T-helper 2 cell (primary cell): ENCODE measurements at places on chromosomes 12 and 14.

DNA sequence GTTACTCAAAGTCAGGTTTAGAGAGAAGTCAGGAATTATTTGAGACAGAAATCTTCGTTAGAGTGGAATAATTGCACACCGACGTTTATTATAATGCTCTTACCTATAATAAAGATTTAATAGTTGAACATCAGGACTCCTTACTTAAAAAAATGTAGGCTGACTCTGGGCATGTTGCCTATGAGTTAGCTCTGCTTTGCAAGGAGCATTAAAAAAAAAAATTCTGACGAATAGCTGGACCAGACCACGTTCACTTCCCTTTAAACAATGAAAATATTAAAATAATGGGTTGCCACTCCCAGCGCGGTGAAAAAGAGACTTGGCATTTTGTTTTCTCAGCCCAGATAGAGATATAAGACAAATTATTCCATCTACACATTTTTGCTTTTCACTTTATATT is 574 bp upstream of the FANCM start:
- DNase-seq, result no peak

DNA sequence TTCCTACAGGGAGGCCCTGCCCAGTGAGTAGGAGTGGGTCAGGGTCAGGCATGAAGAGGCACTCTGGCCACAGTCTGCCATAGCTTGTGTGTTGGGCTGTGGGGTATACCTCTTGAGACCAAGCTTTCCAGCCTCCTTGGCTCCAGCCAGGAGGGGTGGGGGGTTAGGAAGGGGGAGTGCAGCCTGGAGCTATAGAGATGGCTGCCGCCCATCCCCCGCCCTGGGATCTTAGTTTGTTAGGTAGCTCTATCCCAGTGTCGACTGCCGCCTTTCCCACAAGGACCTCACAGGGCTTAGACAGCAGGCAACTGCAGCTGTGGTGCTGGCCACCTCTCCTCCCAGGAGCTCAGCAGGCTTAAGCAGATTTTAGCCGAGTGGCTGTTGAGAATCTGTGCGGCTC is 216.4 kb downstream of the PLCZ1 start:
- DNase-seq, result no peak

DNA sequence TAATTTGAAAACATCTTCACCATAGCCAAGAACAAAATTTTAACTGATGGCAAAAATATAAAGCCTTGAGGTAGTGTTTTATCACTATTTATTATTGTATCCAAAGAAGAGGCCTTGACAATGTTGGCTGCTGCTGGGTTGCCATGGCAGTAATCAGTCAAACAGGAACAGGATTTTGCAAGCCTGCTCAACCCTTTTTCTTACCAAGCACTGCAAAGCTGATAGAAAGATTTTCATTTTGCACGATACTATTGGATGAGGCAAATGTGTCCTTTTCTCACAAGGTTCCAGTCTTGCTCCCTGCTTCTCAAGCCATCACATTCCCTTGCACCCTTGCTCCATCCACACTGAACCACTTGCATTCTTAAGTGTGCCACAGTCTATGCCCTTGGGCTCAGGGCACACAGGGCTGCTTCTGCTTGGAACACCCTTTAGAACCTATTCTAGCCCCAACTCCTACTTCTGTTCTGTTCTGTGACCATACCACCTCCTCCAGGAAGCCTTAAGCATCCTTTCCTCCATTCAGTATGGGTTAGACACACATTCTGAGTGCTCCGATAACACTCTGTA is 76.5 kb upstream of the AMIGO2 start:
- DNase-seq, result no peak

DNA sequence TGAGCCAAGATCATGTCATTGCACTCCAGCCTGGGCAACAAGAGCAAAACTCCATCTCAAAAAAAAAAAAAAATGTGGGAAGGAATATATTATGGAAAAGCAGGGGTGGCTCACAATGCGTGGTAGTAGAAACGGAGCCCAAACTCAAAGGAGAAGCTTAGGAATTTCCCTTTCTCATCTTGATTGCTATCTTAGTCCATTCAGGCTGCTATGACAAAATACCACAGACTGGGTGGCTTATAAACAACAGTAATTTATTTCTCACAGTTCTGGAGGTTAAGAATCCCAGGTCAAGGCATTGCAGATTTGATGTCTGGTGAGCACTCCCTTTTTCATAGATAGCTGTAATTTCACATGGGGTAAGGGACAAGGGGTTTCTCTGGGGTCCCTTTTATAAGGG is 153.8 kb upstream of the KRR1 start:
- DNase-seq, result no peak

DNA sequence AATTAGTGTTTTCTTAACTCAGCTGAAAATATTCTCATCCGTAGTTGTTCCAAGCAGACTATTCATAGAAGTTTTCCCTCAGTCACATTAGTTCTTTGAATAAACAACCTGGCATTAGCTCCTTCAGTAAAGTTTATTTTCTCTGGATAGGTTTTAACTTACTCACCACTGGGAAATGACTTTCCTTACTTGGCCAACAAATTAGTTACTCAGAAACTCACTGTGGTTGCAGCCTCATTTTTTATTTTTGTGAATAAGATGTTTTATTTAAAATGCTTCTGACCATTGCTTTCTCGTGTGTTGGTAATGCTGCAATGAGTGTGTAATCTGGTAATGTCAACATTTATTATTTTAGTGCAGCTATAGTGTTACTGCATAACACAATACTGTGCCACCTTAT is 74.9 kb downstream of the NOVA1 start:
- DNase-seq, result no peak

- DNase-seq, result peak; percentile 66
These were observed 43.6 kb upstream of the ANO2 start for GRCh38 chr12:5988659-5989116.

DNA sequence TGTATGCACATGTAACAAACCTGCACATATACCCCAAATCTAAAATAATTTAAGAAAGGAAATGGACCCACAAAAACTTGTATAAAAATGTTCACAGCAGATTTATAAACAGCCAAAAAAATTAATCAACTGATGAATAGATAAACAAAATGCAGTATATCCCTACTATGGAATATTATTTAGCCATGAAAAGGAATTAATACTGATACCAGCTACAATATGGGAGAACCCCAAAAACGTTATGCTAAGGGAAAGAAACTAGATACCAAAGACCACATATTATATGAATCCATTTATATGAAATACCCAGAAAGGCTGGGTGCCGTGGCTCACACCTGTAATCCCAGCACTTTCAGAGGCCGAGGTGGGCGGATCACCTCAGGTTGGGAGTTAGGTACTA is 20.9 kb downstream of the DUSP16 start:
- DNase-seq, result no peak

DNA sequence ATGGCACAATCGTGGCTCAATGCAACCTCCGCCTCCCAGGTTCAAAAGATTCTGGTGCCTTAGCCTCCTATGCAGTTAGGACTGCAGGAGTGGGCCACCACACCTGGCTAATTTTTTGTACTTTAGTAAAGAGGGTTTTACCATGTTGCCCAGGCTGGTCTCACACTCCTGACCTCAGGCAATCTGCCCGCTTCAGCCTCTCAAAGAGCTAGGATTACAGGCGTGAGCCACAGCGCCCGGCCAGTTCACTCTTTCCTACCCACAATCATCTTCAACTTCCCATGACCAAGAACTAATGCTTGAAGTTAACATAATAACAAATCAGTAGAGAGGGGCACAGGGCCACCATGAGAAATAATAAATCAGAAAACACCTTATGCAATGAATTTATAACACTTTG is 82.4 kb downstream of the HECTD1 start:
- no peak for DNase-seq

DNA sequence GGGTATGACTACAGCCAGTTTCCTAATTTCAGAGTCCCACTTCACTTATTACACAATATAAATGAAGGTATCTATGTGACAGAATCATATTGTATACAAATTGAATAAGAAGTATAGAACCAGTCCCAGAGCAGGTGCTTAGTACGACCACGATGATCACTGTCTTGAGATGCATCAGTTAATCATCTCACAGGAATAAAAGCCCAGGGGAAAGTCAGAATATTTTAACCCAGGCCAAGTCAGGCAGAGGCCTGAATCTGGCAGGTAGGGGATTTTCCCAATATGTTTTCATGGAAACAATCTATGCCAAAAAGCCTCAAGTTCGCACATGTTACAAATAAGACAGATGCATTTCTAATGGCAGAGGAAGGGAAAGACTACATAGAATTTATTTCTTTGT is 758.4 kb downstream of the BCL11B start:
- no peak for DNase-seq

GRCh38 chr14:102362084-102362483 is 606 bp downstream of the CINP start:
- DNase-seq, result peak; percentile 58

DNA sequence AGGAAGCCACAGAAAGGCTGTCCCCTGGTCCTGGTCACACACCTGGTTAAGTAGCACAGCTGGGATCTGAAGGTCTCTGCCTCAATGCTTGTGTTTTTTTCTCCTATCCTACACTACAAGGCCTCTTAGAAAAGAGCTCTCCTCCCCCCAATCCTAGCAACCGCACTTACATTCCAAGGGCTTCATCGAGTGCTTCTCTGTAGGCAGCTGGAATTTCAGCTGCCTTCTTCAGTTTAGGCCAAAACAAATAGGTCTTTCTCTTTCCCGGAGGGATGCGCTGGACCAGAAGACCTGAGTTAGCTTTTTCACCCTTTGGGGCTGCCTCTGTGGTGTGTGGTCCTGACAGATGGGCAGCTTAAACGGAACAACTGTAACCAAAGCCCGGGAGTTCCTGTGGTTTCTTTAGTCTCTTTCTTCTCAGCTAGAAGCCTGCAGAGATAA is 109.7 kb downstream of the GPATCH2L start:
- no peak for DNase-seq

- DNase-seq, result peak; percentile 35
These were observed 14.2 kb upstream of the NEK9 start for GRCh38 chr14:75141062-75141461.

- no peak for DNase-seq
These were observed 332.5 kb downstream of the MED13L start for GRCh38 chr12:115944837-115945490.

DNA sequence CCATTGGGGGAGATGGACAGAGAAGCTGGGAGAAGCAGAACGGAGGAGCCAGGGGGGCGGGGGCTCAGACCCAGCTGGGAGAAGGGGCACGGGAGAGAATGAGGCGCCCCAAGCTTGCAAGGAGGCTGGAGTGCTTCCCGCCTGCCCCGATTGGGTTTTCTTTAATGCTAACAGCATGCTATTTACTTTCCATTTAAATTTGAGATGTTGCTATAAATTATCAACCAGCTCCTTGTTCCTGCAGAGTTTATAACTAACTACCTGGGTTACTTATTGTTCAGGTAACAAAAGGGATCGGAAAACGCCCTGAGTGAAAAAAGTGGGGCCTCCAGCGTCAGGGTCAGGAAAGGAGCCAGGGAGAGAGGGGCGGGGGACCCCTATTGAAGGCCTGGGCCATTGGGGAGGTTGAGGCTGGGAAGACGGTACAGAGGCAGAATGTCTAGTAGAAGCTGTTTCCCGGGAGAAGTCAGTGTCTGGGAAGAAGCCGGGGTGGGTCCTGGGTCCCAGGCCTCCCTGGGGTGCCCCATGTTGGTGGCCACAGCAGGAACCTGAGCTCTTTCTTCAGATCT is 2.5 kb downstream of the HNF1A start:
- no peak for DNase-seq

DNA sequence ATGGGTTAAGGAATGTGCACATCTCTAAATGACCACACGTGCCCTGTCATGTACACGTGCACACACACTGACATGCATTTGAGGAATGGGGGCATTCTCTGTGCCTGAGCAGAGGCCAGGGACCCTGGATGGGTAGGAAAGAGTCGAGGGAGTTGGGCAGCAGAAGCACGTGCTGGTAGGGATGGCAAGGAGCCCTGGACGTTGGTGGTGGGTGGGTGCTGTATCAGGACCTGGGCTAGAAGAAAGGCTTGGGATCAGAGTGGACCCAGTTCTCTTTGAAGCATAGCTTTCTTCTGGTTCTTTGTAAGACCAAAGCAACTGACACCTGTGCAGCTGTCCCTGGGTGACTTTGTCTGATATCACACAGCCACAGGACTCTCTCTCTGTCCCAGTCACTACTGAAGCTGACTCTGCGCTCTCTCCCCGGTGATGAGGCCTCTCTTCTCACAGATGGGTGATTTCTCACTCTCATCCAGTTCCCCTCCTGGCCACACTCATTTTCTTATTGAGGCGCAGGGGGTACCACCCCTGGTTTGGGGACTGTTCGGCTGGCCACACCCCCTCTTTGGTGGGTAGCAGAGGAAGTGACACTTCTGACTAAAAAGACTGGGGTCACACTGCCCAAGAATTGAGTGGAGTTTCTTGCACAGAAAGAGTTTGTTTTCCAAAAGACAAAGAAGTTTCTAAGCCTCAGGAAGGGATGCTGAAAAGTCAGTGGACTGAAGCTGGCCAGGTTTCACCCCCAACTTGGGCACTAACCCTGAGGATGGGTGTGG is 171.7 kb upstream of the RTL1 start:
- DNase-seq, result no peak

DNA sequence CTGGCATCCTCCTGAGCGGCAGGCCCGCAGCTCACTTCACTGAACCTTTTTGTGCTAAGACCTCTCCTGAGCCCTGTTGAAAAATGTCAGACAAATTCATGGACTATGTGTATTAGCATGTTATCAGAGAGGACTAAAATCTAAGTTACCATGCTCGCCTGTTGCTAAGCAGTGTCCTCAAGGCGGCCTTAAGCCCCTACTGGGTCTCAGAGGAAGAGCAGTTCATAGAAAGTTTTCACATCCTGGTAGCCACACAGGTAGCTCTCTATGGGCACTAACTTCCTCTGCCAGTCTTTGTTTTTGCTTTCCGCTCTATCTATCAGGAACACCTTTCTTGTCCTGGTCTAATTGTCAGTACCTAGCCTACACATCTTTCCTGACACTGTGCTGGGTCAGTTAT is 306.6 kb upstream of the MIS18BP1 start:
- no peak for DNase-seq

GRCh38 chr12:46667551-46667950 is 158.2 kb downstream of the SLC38A4 start:
- DNase-seq, result no peak

GRCh38 chr14:49947506-49947905 is 54.6 kb downstream of the ARF6 start:
- no peak for DNase-seq

DNA sequence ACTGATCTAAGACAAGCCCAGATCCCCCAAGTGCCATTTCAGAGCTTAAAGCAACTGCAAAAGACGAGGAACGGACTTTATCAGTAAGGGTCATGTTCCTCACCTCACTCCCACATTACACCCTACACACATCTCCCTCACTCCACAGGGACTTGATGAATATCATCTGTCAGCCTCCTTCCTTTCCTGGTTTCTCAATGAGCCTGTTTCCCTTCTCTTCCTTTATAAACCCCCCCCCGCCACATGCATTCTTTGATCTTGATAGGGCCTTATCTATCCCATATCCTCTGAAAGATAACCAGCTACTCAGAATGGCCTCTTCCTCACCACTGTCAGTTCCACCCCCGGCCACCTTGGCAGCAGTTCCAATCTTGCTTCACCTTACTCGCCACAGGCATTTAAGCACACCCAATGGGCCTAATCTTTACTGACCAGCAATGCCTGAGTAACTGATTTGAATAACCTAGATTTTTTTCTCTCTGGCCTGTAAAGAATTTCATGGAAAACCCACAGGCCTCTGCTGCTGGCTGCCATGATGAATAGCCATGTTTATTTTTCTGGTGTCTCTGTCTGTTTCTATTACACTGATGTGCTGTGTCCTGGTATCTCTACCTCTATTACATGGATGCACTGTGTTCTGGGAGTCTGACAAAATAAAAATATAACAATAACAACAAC is 138.7 kb downstream of the PHLDA1 start:
- no peak for DNase-seq
